ENCODE measurements at places on chromosomes 4 and X.
A peak's percentile ranks its signal among the peaks of the same experiment; 100 is the strongest.

DNA sequence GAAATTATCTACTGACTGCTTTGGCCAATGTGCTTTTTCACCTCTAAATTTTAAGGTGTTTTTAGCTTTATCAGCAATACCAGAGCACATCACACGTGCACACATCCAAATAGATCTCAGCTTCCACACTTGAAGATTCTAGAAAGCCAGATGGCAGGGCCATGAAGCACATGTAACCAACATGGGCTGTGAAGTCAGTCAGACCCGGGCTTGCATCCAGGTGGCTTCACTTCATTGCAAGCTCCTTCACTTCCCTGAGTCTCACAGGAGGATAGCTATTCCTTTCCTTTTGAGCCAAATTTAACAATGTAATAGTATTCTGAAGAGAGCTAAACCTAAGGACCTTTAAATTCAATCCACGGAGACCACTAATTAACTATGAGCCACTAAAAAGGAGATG lies 86.5 kb downstream of the SH3RF1 start:
- no peak for DNase-seq

DNA sequence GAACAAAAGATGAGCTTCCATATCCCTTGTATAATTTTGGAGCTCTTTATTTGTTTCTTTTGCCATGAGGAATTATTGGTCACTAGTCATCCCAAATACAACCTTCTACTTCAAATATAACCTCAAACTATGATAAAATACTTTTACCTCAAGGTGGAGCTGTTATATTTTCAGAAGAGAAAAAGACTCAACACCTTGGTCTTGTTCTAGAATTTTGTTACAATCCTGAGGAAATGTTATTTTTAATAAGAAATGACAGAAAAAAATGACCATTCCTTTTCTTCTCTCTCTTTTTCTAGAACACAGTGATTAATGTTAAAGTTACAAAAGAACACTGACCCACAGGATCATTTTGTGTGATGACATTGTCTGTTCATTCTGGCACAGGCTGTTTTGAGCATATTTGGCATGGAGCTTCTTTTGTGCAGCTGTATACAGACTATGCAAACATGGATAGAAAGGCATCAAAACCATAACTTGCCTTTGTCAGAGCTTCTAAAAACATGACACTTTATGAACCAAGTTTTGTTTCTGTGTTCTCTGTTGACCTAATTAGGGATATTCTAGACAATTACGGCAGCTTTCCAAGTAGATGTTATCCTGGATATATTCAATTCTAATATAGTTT lies 159.6 kb upstream of the CTSO start:
- DNase-seq = no peak

GRCh38 chrX:21374994-21375707 lies 933 bp downstream of the CNKSR2 start:
- DNase-seq = no peak

DNA sequence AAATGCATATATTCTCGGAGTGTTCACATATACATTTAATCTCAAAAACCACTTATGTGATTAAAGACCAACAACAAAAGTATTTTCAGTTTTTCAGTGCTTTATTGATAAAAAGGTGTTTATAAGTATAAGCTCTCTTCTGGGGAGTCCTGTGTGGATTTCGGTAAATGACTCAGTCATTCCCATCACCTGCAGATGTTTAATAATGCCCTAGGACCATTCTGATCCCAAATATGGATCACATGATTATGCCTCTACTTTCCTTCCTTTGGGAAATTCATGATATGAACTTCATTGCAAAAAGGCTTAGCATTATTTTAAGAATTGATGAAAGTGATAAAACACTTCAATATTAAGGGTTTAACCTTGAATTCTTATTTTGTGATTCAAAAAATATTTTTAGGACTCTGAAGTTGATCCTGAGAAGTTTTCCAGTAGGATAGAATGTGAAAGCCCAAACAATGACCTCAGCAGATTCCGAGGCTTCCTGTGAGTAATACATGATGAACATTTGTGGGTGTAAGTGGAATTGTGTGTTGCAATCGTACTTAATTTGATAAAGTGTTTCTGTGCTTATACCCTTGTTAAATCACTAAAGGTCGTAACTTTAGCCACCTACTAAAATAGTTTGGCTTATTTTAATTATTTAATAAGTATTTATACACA lies 40.2 kb downstream of the ATP10D start:
- peak; percentile 82 for DNase-seq

- no peak for DNase-seq
These were observed 40.5 kb downstream of the BBS12 start for GRCh38 chr4:122772986-122773385.

- DNase-seq = no peak
These were observed 39.7 kb downstream of the ENPEP start for GRCh38 chr4:110515676-110516075.

DNA sequence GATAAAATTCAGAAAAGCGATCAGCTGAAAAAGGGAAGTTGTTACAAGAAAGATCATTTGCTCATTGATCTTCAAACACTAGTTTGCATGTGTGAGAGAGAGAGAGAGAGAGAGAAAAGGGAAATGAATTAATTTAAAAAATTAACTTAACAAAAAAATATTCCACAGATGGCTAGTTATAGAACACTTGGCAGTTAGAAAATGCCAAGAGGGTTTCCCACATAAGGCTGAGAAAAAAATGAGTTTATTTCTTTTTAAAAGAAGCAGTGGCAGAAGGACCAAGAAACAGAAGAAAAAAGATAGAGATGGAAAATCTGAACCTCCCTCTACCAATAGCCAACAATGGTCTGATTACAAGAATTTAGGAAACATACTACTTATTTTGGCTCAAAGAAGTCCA lies 47.1 kb downstream of the FGF13 start:
- DNase-seq = no peak

DNA sequence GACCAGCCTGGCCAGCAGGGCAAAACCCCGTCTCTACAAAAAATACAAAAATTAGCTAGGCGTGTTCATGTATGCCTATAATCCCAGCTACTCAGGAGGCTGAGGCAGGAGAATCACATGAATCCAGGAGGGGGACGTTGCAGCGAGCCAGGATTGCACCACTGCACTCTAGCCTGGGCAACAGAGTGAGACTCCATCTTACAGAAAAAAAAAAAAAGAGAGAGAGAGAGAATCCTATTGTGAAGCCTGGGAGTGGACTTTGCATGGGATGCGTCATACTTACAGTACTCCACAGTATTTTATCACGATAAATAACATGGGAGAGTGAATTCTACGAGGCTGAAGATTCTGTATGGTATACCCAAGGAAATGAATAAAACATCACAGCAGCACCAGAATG lies 139.6 kb downstream of the AASDH start:
- DNase-seq = no peak

- DNase-seq = no peak
These were observed 71.8 kb downstream of the TMA16 start for GRCh38 chr4:163566257-163566796.

- DNase-seq = no peak
These were observed 3.5 kb downstream of the SPINK2 start for GRCh38 chr4:56817840-56818491.

- DNase-seq = peak; percentile 32
These were observed 194.7 kb downstream of the CPEB2 start for GRCh38 chr4:15197005-15197404.

DNA sequence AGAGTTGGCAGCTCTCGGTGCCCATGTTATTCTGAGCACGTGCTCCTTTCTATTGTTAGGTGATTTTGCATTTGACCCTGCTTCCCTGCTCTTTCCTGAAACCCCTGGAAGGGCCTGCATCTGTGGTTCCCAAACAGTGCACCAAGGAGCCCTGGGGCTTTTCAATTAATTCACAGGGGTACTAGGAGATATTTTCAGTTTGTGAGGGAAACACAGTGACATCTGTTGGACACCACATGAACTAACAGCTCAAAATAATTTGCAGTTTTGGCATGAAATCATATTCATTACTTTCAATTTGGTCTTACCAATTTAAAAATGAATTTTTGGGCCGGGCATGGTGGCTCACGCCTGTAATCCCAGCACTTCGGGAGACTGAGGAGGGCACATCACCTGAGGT lies 156.6 kb downstream of the GATB start:
- peak; percentile 4 for DNase-seq

GRCh38 chrX:154327038-154327820 lies 31.6 kb downstream of the TKTL1 start:
- DNase-seq = no peak

DNA sequence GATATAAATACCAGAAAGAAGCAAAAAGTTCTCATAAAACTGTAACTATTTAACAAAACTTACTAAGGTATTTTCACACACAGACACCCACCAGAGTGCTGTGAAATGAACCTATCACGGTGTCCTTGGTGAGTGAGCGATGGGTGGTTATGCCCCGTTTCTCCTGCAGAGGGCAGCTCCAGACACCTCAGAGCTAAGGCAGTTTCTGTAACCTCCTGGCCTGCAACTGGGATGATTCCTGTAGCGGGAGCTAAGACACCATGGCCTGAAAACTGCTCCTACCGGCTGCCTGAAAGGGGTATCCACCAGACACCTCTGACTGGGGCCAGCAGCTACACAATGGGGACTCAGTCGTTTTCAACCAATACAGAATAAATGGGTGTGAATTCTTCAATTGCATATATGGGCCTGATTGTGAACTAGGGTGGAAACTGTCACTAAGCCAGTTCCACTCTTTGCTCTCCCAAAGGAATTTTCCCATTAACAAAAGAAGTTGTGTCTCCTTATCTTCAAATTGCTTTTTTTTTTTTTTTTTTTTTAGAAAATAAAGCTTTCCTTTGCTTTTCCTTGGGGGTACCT lies 2375.8 kb upstream of the TENM3 start:
- no peak for DNase-seq

GRCh38 chr4:186557061-186557460 lies 1.7 kb upstream of the MTNR1A start:
- DNase-seq = peak; percentile 4

GRCh38 chr4:24067367-24068193 lies 177.7 kb upstream of the PPARGC1A start:
- peak; percentile 82 for DNase-seq

GRCh38 chrX:112734290-112734689 lies 54.6 kb upstream of the LHFPL1 start:
- DNase-seq = peak; percentile 13

DNA sequence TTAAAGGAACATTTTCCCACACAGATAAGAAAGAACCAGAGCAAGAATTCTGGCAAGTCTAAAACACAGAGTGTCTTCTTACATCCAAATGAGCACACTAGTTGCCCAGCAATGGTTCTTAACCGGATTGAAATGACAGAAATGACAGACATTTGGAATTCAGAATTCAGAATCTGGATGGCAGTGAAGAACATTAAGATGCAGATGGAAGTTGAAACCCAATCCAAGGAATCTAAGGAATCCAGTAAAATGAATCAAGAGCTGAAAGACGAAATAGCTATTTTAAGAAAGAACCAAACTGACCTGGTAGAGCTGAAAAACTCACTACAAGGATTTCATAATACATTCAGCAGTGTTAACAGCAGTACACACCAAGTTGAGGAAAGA lies 21.5 kb downstream of the ANAPC10 start:
- no peak for DNase-seq

DNA sequence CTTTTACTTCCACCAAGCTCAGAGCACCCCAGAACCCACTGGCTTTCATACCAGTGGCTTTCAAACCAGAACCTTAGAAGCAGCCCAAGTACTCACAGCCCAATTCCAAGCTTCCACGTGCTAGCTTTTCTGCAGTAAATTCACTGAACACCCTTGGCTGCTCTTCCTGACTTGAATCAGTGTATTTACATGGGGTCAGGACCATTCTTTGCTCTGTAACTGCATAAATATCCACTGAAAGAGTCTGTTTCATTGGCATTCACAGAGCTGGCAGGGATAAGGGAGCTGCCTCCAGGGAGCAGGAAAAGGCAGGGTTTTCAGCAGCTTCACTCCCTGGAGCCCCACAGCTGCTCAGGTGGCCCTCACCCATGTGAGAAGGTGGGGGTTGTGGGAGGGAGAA lies 43.8 kb downstream of the RAI2 start:
- no peak for DNase-seq

- DNase-seq = no peak
These were observed 154.2 kb downstream of the SNCA start for GRCh38 chr4:89682808-89683207.

- no peak for DNase-seq
These were observed 236.1 kb upstream of the LDB2 start for GRCh38 chr4:17134565-17134964.

GRCh38 chrX:129719268-129719667 lies 19.5 kb upstream of the XPNPEP2 start:
- DNase-seq = no peak

GRCh38 chrX:136623396-136623795 lies 24.6 kb upstream of the CD40LG start:
- no peak for DNase-seq

Measured in skeletal muscle cell (primary cell).